ENCODE measurements at places on chromosomes 4 and X.

- no peak for DNase-seq
These were observed 35.0 kb downstream of the OPHN1 start for GRCh38 chrX:68398291-68398690.

- DNase-seq = no peak
These were observed 51.3 kb upstream of the FRMPD3 start for GRCh38 chrX:107398115-107398514.

GRCh38 chr4:155582041-155582440, 84.6 kb upstream of the GUCY1A1 start:
- no peak for DNase-seq

GRCh38 chrX:12999422-12999821, 24.5 kb downstream of the TMSB4X start:
- peak; percentile 53 for DNase-seq

GRCh38 chrX:112628288-112628687, 51.5 kb downstream of the LHFPL1 start:
- no peak for DNase-seq

- no peak for DNase-seq
These were observed 52.2 kb upstream of the TLR3 start for GRCh38 chr4:186016796-186017195.

DNA sequence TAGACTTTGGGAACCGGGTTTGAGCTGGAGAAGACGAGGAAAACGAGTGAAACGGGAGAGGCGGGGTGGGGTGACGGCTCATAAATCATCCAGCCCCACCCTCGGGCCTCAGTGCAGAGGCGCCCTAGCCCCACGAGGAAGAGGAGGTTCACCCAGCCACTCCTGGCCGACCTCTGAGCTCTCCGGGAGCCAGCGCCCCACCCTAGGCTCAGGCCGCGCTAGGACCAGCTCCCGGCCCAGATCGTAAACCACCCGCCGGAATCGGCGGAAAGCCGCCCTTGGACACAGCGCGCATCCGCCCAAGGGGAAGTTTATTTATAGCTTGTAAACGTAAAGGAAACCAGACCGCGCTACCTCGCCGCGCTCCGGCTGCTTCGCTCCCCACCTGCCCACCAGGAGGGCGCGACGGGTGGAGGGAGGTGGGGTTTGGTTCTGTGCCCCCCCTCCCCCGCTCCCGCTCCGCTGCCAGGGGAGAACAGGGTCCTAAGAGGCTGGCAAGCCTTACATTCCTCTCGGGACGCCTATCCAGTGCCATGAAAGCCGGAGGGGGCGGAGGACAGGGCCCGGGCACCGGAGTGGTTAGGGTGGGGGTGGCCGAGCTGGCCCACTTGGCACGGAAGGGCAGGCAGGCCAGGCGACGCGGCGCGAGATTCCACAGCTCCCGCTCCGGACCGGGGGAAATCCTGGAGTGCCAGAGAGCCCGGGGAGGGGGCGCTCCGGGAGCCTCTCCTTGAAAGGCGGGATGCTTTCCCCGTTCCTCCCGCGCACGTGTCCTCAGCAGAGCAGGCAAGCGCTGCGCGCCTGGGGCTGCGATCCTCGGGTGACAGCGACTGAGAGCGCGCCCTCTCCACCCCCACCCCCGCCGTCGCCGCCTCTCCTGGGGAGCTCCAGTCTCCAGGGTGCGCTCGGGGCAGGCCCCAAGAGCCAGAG, 84.2 kb downstream of the BCOR start:
- peak; percentile 53 for DNase-seq

GRCh38 chrX:1612641-1613286, 2.1 kb upstream of the ASMT start:
- no peak for DNase-seq

DNA sequence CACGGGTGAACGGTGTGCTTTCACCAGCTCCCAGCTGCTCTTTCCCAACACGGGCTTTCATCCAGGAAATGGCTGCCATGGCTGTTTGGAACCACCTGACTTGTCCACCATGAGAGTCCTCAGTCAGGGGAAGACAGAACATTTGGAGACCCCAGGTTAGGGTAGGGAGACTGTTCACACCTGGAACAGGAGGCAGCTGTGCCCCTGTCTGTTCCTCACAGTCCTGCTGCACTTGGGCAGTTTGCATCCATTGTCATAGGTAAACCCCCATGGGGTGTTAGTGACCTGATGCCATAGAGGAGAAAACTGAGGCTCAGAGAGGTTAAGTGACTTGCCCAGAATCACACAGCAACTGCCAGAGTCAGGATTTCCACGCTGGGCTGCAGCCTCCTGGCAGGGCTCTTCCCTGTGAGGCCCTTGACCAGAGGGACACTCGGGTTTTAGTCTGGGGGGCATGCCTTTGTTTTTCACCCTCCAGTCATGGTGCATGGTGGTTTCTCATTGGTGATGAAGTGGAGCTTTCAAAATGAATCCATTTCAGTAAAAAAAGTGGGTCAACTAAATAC, 54.5 kb downstream of the TRMT44 start:
- DNase-seq = no peak

GRCh38 chr4:163191999-163192398, 25.3 kb upstream of the NAF1 start:
- DNase-seq = no peak

- no peak for DNase-seq
These were observed 63.2 kb downstream of the MGST2 start for GRCh38 chr4:139728840-139729239.

GRCh38 chrX:42678133-42678532, 99.8 kb downstream of the PPP1R2C start:
- DNase-seq = no peak

- no peak for DNase-seq
These were observed 31.2 kb upstream of the HGFAC start for GRCh38 chr4:3410401-3411135.

GRCh38 chr4:165874072-165874790, 1.2 kb downstream of the TLL1 start:
- no peak for DNase-seq

DNA sequence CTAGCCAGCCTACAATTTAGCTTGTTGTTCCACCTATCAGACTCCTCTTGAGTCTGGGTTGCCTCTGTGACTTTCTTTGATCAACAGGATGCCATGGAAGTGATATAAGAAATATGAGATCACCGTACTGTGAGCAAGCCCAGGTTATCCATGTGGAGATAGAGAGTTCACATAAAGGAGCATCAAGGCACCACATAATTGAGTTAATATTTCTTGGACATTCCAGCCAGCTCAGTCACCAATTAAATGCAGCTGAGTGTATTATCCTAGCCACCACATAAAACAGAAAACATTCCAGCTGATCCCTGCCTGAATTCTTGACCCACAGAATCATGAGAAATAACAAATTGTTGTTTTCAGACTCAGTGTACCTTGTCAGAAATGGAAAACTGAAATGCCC, 253.6 kb downstream of the PPP1R2C start:
- no peak for DNase-seq

DNA sequence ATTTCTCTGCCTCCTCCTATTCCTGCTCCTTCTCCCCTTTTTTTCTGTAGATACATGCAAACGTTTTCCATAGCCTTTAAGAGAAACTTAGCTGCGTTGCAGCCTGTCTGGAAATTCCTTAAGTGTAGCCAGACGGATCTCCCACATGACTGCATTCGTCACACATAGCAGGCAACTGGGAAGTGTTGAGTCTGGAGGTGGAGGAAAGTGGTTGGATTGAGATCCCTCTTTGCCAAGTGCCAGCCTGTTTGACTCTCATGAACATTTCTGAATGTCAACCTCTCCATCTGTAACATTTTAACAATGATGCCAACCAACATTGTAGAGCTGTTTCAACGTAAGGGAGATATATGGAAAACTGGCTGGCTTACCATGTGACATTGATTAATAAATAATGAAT, 45.1 kb upstream of the FAM9A start:
- DNase-seq = no peak
